Effector memory CD4-positive, alpha-beta T cell (primary cell): ENCODE measurements at places on chromosomes 2 and 18.
A peak's percentile ranks its signal among the peaks of the same experiment; 100 is the strongest.

DNA sequence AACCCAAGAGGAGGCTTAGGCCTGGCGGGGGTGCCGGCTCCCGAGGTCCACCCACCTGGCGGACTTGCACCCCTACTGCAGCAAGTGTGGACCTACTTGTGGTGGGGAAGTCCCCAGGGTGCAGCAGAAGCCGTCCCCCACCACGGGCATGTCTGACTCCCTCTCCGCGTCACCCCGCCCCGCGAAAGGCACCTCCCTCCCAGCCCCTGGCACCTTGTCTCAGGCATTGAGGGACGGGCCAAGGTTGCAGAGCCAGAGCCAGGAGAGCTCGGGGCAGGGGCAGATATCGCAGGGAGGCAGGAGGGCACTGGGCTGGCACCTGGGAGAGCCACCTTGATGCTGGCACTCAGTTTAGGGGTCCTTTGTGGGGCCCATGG, 19.0 kb downstream of the CROCC2 start:
- H3K4me3 ChIP-seq, result no peak overlapping the region
- no peaks in the 10 kb centered on the region for H3K36me3 ChIP-seq
- DNase-seq, result peak; percentile 12
- H3K4me1 ChIP-seq, result no peaks in the 10 kb centered on the region
- no peaks in the 10 kb centered on the region for H3K27me3 ChIP-seq
- H3K27ac ChIP-seq, result no peak overlapping the region

DNA sequence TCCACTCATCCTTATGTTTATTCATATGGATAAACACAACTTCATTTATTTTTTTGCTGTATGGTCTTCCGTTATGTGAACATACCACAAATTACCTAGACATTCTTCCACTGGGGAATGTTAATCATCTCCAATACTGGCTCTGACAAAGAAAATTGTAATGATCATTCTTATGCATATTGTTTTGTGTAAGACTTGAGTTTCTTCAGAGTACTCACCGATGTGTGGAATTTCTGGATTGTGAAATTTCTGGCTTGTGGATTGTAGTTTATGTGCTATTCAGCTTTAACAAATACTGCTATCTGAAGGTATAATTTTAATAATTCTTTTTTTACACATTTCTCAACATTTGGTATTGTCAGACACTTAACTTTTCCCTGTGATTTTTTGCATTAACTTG, 212.2 kb upstream of the THUMPD2 start:
- no peak overlapping the region for H3K27ac ChIP-seq
- no peaks in the 10 kb centered on the region for H3K4me1 ChIP-seq
- H3K4me3 ChIP-seq, result no peak overlapping the region
- no peak for DNase-seq

DNA sequence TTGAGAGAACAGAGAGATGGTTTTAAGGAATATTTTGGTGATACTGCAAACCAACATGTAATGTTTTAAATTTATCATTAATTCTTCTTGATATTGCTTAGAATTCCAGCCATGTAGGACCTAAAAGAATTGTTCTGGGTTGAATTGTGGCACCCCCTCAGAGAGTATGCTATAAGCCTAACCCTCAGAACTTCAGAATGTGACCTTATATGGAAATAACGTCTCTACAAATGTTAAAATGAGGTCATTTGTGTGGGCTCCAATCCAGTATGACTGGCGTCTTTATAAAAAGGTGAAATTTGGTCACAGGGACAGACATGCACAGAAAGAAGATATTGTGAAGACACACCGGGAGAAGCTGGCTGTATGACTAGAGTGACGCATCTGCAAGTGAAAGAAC, 193.6 kb downstream of the NRXN1 start:
- H3K27me3 ChIP-seq, result no peaks in the 10 kb centered on the region
- no peaks in the 10 kb centered on the region for H3K4me1 ChIP-seq
- no peak overlapping the region for H3K4me3 ChIP-seq
- H3K27ac ChIP-seq, result no peak overlapping the region
- no peaks in the 10 kb centered on the region for H3K36me3 ChIP-seq

- H3K27ac ChIP-seq, result no peak overlapping the region
- no peaks in the 10 kb centered on the region for H3K27me3 ChIP-seq
- H3K36me3 ChIP-seq, result no peaks in the 10 kb centered on the region
Observed at GRCh38 chr2:215277944-215278343, 33.9 kb upstream of the ATIC start.

DNA sequence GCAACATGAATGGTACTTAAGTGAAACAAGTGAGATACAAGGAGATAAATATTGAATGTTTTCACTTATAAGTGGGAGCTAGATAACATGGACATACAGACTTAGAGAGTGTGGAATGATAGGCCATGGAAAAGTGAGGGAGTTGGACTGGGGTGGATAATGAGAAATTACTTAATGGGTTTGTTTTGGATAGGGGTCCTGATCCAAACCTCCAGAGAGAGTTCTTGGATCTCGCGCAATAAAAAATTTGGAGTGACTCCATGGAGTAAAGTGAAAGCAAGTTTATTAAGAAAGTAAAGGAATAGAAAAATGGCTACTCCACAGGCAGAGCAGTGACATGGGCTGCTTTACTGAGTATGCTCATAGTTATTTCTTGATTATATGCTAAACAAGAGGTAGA, 508.9 kb downstream of the CNTNAP5 start:
- H3K4me1 ChIP-seq, result no peaks in the 10 kb centered on the region
- DNase-seq, result no peak
- H3K4me3 ChIP-seq, result no peak overlapping the region
- H3K27ac ChIP-seq, result no peak overlapping the region
- no peaks in the 10 kb centered on the region for H3K27me3 ChIP-seq

DNA sequence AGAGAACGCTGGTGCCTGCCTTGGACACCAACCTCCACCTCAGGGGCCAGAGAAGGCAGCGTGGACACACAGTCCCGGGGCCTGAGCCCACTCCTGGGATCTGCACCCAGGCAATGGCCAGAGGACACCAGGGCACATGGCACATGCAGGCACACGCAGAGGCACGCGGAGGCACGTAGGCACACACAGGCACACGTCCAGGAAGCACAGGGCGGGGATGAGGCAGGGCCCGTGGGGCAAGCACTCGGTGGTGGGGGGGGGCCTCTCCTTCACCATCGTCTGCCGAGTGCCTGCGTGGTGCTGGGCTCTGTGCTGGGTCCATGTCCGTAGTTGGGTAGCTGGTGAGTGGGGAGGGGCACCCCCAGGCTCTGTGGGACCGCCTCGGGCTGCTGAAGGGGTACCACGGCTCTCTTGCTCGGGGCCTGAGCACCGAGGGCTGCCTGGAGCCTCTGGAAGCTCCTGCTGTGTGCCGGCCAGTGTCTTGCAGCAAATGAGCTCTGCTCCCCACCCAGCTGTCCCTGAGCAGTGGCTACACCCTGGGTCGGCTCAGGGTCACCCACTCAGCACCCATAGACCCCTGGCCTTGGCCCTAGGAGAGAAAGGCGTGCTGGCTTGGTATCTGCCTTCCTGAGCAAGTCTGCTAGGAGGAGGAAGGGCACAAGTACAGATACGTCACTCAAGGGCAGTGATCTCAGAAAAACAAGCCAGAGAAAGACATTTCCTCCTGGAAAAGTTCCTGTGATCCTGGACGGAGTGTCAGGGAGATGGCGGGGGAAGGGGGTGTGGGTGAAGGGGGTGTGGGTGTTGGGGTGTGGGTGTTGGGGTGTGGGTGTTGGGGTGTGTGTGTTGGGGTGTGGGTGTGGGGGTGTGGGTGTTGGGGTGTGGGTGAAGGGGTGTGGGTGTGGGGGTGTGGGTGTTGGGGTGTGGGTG, 26.4 kb downstream of the RTP5 start:
- H3K27ac ChIP-seq, result no peak overlapping the region
- no peak overlapping the region for H3K4me3 ChIP-seq
- no peaks in the 10 kb centered on the region for H3K4me1 ChIP-seq

- no peak overlapping the region for H3K27ac ChIP-seq
- no peak overlapping the region for H3K4me3 ChIP-seq
- H3K36me3 ChIP-seq, result no peaks in the 10 kb centered on the region
- H3K27me3 ChIP-seq, result no peaks in the 10 kb centered on the region
- no peak for DNase-seq
Observed at GRCh38 chr2:30899516-30900054, 92.3 kb upstream of the CAPN13 start.

DNA sequence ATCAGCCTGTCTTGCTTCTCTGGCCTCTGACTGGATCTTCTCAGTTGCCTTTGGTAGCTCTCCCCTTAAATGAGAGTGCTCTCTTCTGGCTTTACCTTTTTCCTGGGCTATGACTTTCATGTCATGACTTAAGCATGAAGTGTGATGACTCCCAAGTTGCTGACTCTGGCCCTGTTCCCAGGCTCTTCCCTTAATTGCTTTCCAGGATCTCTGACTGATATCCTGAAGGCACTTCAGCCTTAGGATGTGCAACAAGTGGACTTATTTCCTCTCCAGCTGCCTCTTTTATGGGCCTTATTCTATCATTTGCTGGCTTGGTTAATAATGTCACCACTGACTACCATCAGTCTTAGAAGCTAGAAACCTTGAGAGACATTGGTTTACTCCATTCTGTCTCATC, 17.4 kb downstream of the SEMA4F start:
- no peak for DNase-seq
- H3K27me3 ChIP-seq, result no peaks in the 10 kb centered on the region
- H3K27ac ChIP-seq, result no peak overlapping the region
- H3K4me3 ChIP-seq, result no peak overlapping the region
- H3K36me3 ChIP-seq, result peaks cover 41% of the 10 kb centered on the region

GRCh38 chr2:120836281-120836680, 100.6 kb downstream of the GLI2 start:
- no peaks in the 10 kb centered on the region for H3K4me1 ChIP-seq
- DNase-seq, result no peak
- H3K27me3 ChIP-seq, result no peaks in the 10 kb centered on the region
- H3K4me3 ChIP-seq, result no peak overlapping the region

- no peaks in the 10 kb centered on the region for H3K27me3 ChIP-seq
- no peaks in the 10 kb centered on the region for H3K36me3 ChIP-seq
- H3K4me3 ChIP-seq, result no peak overlapping the region
Observed at GRCh38 chr2:165307317-165307716, 68.1 kb downstream of the SCN2A start.

- H3K4me3 ChIP-seq, result no peak overlapping the region
Observed at GRCh38 chr2:30433541-30434299, 13.3 kb upstream of the LCLAT1 start.

DNA sequence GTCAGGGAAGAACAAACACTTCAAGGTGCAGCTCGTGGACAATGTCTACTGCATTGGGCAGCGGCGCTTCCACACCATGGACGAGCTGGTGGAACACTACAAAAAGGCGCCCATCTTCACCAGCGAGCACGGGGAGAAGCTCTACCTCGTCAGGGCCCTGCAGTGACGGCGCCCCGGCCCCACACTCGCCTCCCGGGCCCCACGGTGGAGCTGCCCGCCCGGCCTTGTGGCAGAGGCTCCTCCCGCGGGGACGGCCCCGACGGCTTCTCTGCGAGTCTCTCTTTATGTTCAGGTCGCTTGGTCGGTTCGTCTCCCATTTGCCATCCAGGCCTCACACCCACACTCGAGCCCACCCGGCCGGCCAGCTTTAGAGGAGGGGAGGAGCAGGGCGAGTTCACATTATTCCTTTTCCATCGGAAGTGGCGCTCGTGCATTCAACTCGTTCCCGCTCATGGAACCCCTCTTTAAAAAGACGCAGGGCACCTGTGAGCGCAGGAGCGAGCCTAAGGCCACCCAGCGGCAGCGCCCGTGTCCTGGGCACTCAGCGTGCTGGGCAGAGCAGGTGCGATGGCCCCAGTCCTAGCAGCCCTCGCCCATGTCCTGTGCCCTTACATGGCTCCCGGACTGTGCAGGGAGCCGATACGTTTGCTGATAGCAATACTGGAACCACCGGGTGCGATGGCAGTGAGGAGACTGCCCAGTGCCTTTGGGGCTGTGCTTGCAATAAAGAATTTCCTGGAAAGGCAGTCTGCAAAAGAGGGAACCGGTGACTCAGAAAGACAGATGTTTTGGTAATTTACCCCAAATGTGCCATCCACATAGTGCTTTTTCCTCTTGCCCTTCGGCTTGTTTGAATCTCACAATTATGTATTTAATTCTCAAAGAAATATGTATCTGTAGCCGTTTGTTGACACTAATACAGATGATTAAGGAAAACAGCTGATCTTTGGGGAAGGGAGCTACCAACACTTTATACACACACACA, 148.6 kb downstream of the NCK2 start:
- H3K36me3 ChIP-seq, result peaks cover 37% of the 10 kb centered on the region
- H3K27me3 ChIP-seq, result no peaks in the 10 kb centered on the region
- H3K4me3 ChIP-seq, result no peak overlapping the region
- H3K27ac ChIP-seq, result no peak overlapping the region

GRCh38 chr18:60147323-60147722, 225.3 kb downstream of the MC4R start:
- no peaks in the 10 kb centered on the region for H3K27me3 ChIP-seq
- no peaks in the 10 kb centered on the region for H3K4me1 ChIP-seq
- H3K27ac ChIP-seq, result no peak overlapping the region
- no peak for DNase-seq
- no peaks in the 10 kb centered on the region for H3K36me3 ChIP-seq
- H3K4me3 ChIP-seq, result no peak overlapping the region

DNA sequence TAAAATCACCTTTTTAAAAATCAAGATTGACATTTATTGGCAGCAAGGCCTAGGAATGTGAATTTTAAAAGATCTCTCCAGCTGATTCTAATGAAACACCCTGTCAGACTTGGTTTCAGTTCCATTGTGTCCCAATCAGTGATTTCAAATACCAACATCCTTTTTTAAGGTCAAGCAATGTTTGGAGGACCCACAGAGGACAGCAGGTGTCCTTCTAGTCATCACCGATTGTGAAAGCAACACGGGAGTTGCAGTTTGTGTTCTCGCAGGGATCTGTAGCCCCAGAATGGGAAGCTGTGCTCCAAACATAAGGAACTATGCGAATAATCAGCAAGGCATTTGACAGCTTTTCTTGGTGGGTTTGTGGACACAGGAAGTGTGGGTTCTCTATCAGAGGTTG, 4.5 kb upstream of the KIDINS220 start:
- no peak overlapping the region for H3K4me3 ChIP-seq
- no peak overlapping the region for H3K27ac ChIP-seq
- H3K36me3 ChIP-seq, result no peaks in the 10 kb centered on the region
- H3K4me1 ChIP-seq, result no peaks in the 10 kb centered on the region
- DNase-seq, result no peak
- no peaks in the 10 kb centered on the region for H3K27me3 ChIP-seq

- DNase-seq, result no peak
- no peak overlapping the region for H3K4me3 ChIP-seq
- H3K36me3 ChIP-seq, result no peaks in the 10 kb centered on the region
- H3K27ac ChIP-seq, result no peak overlapping the region
- H3K4me1 ChIP-seq, result no peaks in the 10 kb centered on the region
Observed at GRCh38 chr2:39476524-39476923, 39.4 kb upstream of the MAP4K3 start.

GRCh38 chr2:20106746-20107145, 55.3 kb upstream of the LAPTM4A start:
- no peak overlapping the region for H3K27ac ChIP-seq
- H3K4me3 ChIP-seq, result no peak overlapping the region
- DNase-seq, result no peak
- no peaks in the 10 kb centered on the region for H3K27me3 ChIP-seq
